Astrocyte (in vitro differentiated cells and primary cell): ENCODE measurements at places on chromosomes 2 and 18. TPM values are rescaled to one million over a fixed set of nuclear protein-coding genes. Genes with fewer than 3 reads are reported as not detected.
A peak's percentile ranks its signal among the peaks of the same experiment; 100 is the strongest.

DNA sequence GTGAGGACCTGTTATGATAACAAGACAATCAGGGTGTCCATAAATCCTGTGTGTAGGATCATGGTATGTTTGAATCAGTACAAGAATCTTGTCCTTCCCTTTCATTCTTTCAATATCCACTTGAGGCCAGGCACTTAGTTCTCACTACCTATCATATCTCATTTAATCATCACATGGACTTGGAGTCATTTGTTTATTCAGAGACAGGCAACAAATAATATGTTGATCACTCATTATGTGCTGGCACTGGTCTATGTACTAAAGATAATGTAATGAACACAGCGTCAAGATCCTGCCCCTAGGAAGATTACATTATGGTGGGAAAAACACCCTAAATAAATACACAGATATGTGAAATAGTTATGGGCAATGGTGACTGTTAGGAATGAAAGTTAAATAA lies 342.6 kb downstream of the LPIN1 start:
- no peak for DNase-seq

The DOCK10 gene
- 6.3 and 7.7 TPM in 2 replicates for total RNA-seq

The BIRC6 gene
- total RNA-seq: 81.0 and 86.1 TPM in 2 replicates

DNA sequence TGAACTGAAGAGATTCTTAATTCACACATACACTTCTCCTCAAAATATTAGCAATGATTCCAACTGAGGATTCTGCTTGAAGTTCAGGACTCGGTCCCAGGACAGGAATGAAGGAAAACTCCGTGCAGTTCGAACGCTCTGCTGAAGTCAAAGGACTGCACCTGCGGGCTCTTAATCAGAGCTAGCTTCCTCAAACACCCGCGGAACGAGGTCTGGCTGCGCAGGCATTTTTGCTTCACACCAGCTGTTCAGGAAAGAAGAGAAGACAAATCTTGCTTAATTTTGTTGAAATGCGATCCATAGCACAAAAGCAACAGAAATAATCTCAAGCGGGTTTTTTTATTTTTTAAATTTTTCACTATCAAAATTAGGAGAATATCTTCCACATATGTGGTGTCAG lies 175.6 kb downstream of the LAMA1 start:
- no peak for DNase-seq

- DNase-seq: peak; percentile 69
These were observed 964.7 kb upstream of the ZEB2 start for GRCh38 chr2:145484448-145485097.

DNA sequence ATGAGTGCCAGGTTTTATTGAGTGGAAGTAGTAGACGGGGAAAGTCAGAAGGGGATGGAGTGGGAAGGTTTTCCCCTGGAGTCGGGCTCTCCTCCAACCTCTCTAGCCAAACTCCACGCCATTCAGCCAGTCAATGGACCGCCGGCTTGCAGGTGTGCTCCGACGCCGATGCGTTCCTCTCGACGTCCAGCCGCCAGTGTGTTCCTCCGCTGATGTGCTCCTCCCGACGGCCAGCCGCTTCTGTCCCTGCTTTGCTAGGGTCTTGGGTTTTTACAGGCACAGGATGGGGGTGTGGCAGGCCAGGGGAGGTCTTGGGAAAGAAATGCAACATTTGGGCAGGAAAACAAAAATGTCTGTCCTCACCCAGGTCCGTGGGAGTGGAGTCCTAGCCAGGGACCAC lies 94.3 kb upstream of the TEX51 start:
- no peak for DNase-seq

GRCh38 chr2:75606761-75607399 lies 39.7 kb upstream of the MRPL19 start:
- peak; percentile 98 for DNase-seq

DNA sequence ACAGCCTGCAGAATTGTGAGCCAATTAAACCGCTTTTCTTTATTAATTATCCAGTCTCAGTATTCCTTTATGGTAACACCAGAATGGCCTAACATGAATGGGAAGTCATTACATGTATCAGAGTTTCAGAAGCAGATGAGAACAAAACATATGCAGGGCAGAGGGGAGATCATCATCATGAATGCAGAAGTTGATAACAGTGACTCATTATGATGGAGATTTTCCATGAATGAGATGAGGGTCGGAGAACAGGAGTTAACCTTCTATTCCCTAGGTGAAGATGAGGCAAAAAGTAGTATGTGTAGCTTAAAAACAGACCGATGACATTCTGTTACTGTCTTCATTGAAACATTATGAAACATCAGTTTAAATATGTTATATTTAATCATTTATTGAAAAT lies 59.5 kb upstream of the PPM1B start:
- no peak for DNase-seq

- no peak for DNase-seq
These were observed 33.8 kb downstream of the HS1BP3 start for GRCh38 chr2:20617081-20617575.

DNA sequence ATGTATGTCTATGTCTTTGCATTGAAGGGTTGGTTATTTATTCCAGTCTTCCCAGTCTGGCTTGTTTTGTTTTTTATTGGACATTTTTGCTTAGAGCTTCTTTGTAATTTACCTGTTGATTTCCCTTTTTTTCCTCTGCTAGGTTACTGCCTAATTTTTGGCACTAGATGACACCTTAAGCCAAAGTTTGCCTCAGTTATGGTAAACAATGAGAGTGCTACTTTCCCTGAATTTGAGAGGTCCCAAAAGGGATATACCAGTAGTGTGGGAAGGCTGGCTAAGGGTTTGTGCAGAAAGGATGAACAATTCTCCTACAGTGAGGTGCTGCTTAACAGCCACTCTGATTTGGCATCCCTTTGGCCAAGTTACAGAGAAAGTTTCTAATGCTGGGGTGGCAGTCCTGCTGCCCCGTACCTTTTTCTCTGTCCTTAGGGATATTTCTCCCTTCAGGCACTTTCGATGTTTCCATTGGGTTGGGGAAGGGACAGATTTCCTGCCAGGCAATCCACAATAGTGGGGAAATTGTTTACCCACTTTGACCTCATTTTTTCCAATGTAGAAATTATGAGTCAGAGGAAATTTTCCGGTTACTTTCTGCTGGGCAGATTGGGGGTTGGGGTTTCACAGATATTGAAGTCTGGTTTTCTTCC lies 354.9 kb downstream of the PTPRM start:
- peak; percentile 67 for DNase-seq

The SLC5A7 gene
- total RNA-seq: 0.05 TPM in 1 of 2 replicates, not detected in the other

GRCh38 chr2:115543461-115543860 lies 1101.0 kb downstream of the DPP10 start:
- no peak for DNase-seq

DNA sequence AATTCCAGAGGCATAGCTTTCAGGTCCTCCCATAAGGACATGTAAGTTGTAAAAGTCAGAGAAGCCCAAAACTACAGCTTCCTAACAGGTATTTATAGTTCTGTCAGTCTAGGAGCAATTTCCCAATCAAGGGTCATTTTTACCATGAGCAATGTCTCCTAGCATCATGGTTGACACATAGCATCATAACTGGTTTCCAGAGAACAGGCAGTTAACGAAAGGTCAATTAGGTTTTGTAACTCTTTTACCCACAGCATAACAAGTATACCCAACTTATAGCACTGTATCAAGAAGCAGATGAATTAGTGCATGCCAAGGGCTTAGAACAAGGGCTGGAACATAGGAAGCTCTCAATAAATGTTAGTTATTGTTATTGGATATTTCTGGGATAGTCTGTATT lies 110.1 kb downstream of the MREG start:
- DNase-seq: no peak

The CFAP221 gene
- total RNA-seq: 0.29 and 0.61 TPM in 2 replicates

- DNase-seq: peak; percentile 13
These were observed 94.0 kb upstream of the SULT1C3 start for GRCh38 chr2:108145557-108146326.

The ANTXR1 gene
- total RNA-seq: 67.8 and 71.7 TPM in 2 replicates

DNA sequence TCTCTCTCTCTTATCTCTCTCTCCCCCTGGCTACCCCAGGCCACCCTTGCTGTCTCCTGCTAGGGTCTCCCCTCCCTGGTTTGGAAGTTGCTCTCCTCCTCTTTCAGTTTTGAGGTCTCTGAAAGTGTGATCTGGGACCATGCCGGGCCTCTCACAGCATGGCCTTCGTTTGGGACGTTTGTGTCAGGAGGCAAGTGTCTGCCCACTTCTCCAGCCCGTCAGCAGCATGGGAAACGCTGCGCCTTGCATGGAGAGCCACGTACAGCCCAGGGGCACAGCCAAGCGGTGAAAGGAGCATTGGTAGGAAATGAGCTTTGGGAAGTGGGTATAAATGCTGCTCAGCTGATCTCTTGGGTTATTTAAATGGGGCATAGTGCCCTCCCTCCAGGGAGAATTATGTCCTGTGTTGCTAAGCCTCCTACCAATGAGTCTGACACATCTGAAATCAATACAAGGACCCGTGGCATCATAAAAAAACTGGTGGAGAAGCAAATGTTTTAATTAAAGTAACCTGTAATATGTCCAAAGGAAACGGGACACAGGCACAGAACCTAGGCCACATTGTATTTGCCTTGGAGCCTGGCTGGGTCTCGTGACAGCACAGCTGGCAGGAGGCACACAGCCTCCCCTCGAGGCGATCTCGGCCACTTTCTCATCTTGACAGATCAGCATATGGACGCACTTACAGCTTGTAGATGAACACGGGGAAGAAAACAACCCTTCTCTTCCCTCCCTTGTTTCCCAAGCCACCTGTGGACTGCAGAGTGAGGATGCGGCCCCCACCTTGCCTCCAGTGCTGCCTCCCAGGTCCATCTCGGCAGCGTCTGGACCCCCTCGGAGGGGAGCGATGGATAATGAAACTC lies 72.7 kb downstream of the SH3RF3 start:
- DNase-seq: no peak

The CNOT9 gene
- total RNA-seq: 34.6 and 35.6 TPM in 2 replicates

DNA sequence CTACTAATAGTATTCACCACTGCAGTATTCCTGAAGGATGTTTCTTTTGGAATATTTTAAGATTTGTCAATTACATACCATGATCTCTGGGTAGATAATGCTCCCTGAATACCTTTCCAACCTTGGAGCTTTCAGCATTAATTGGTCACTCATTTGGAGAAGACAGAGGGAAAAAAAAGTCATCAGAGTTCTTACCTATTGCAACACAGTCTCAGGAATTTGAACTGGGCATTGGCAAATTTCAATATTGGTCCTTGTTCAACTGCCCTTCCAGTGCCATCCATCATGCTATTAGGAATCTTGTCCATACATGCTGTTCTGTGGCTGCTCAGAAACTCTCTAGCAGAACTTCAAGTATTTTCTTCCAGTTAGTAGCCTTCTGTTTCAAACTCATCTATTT lies 83.6 kb upstream of the KCNJ3 start:
- DNase-seq: no peak

- DNase-seq: no peak
These were observed 221.0 kb downstream of the WDR7 start for GRCh38 chr18:56872140-56872539.

- no peak for DNase-seq
These were observed 748.7 kb downstream of the BCL11A start for GRCh38 chr2:59804732-59805131.

DNA sequence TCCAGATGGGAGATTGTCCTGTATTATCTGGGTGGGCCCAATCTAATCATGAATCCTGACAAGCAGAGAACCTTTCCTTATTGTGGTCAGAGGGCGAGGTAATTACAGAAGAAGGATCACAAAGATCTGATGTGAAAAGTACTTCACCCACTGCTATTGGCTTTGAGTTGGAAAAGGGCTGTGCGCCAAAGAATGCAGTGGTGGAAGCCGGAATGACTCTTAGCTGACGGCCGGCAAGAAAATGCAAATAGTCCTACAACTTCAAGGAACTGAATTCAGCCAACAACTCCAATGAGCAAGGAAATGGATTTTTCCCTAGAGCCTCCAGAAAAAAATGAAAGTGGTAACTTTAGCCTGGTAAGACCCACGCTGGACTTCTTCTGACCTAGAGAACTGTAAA lies 67.3 kb downstream of the CTNNA2 start:
- DNase-seq: peak; percentile 62
